ENCODE measurements at places on chromosomes 7 and 10.

DNA sequence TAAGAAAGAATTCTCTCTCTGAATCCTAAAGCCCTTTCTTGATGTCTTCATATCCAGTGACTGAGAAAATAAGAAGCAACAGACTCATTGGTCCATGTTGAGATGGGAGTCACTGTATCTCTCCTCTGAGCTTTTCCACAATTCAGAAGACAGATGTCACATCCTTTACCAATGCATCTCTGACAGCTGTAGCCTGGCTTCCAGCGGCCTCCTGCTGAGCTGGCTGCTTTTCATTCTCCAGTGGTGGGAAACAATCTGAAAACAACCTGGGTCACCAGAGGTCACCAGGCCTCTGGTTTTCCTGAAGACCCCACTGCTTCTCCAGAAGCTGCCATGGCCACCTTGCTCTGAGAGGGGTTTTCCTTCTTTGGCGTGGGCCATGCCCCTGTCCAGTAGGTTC is 18.3 kb upstream of the RPA3 start:
- DNase-seq: no peak

- DNase-seq: no peak
Observed at GRCh38 chr7:128011131-128011661, 20.0 kb downstream of the LRRC4 start.

GRCh38 chr10:124339119-124340032 is 79.3 kb downstream of the OAT start:
- peak; percentile 47 for DNase-seq

DNA sequence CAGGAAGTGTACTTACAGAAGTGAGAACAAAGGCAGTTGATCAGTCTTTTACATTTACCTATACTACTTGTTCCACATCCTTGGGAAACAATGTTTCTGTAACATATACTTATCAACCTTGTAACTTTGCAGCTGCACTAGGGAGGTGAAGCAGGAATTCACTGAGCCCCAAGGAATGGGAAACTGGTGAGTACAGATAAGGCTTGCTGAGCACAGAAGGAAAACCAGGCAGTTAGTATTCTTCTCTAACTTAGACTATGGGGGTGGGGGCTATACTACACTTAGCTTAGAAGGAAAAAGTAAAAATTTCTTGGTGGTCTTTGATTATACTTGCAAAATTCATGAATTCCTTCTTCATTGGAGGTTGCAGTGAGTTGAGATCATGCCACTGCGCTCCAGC is 6.9 kb upstream of the ZNF33A start:
- DNase-seq: no peak

DNA sequence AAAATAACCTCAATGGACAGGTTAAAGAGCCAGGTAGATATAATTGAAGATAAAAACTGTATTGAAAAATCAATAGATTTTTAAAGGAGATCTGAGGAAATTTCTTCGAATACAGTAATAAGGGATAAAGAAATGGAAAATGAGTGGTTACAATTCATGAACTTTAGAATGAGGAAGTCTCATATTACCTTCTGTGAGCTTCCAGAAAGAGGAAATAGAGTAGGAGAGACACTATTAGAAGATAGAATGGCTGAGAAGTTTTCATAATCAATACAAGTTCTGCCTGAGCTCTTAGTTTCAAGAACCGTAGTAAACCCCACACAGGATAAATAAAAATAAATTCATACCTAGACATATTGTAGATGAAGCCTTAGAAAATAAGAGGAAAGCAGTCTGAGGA is 11.5 kb downstream of the SDK1 start:
- DNase-seq: no peak
